Hematopoietic multipotent progenitor cell (in vitro differentiated cells): ENCODE measurements at places on chromosomes 2 and 18.

DNA sequence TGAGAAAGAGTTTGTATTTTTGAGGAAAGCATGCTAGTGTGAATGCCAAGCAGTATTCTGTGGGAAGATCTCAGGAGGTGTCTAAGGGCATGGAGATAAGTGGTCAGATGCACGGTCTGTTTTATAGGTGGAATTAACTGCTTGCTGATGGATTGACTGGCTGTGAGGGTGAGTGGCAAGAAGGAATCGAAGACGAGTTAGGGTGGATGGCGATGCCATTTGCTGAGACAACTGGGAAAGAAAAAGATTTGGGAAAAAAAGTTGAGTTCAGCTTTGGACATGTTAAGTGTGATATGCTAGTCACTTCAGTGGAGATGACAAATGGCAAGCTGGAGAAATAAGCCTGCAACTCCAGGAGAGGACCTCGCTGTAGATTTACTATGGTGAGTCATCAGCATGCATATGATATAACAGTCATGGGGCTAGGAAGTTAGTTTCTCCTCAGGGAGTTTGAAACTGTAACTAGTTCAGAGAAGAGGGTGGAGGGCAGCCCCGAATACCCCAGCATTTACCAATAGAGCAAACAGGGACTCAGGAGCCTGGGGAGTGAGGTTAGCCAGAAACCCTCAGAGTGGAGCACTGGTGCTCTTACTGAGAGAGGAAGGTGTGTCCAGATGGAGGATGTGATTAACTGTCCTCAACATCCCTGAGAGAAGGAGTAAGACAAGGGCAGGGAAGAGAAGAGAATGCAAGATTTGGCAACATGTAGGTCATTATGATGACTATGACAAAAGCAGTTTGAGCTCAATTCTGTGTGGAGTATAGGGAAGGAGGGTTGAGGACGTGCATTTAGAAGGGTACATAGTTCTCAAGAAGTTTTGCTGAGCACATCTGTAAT lies 2.0 kb upstream of the HK2 start:
- peak; percentile 93 for DNase-seq

GRCh38 chr2:223870840-223871611 lies 33.6 kb upstream of the AP1S3 start:
- DNase-seq = no peak

DNA sequence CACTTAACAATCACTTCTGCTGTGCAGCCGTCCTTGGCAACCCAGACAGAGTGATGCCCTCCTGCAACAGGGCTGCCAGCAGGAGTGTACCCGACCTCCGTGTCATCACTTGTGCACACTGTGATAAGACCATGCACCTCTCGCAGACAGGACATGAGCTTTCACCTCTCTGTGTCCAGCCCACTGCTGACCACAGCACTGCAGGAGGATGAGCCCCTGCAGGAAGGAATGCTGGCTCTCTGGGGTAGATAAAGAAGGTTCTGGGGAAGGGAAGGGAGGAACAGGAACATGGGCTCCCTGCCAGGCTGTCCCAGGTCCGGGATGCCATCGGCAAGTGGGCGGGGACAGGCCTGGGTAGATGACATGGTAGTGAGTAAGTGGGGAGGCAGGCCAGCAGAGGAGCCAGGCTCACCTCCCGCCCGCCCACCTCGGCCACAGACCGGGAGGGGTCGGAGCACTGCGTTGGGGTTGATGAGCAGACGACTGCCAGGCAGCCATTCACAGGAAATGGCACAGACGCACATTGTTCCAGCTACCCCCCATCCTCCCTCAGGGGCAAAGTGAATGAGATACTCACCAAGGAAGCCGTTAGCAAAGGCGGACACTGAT lies 18.6 kb upstream of the COL6A3 start:
- no peak for DNase-seq

DNA sequence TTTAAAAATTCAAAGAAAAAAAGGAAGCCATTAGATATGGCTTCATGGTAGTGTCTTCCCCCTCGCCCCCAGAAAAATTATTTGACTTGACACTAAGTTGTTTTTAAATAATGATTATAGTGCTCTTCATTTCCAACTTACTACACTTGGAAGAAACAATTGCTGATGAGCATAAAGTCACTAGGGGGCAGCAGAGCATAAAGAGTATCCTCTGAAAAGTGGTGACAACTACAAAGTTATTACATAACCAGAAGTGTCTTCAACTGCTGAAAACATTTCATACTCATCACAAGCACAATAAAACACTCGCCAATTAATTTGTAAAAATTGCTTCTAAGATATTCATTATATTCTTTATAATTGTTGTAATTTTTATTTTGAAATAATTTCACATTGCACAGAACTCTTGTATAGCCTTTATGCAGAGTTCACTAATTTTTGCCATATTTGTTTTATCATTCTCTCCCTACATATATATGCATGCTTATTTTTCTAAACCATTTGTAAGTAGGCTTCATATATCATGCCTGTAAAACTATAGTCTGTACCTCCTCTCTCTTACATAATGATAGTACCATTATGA lies 54.9 kb downstream of the EXOC6B start:
- peak; percentile 37 for DNase-seq

GRCh38 chr2:84649487-84650142 lies 133.3 kb downstream of the DNAH6 start:
- DNase-seq = no peak

GRCh38 chr2:64880193-64880951 lies 108.8 kb upstream of the SLC1A4 start:
- DNase-seq = no peak

DNA sequence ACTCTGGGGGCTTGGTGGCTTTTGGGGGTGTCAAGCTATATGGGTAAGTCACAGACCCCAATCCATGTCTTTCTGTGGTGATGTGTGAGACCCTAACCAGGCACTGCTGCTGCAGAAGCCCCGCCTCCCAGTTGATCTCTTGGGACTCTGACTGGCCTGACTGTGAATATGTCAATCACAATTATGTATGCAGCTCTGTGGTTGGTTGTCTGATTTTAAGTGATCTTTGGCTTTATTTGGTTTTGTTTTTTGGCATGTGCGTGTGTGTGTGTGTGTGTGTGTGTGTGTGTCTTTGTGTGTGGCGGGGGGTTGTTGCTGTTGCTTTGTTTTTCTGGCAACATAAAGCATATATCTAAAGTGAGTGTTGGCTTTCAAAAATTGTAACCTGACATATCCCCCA lies 78.5 kb upstream of the GLS start:
- no peak for DNase-seq

- no peak for DNase-seq
These were observed 8.6 kb downstream of the SPATS2L start for GRCh38 chr2:200314976-200315567.

DNA sequence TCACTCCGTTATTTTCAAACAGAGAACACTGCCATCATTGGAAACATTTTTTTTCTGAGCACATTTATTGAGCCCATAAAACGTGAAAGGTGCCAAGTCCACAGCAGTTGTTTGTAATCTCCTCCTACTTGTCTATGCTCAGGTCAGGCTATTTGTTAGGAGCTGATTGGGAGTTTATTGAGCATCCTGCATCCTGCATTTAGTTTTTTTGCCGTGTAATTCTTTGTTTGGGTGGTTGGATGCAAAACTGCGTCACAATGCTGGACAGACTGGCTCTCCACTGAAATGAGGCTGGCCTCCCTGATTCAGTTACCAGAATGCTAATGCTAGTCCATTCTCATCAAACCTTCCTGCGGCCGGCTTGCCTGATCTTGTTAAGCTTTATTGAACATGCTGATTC lies 71.4 kb downstream of the RAPGEF4 start:
- no peak for DNase-seq

GRCh38 chr18:59426855-59427254 lies 67.8 kb upstream of the LMAN1 start:
- DNase-seq = no peak
